ENCODE measurements at places on chromosomes 5 and 9.

- no peak for DNase-seq
These were observed 73.7 kb downstream of the TENT4A start for GRCh38 chr5:6786786-6787495.

GRCh38 chr9:93669116-93669957 is 93.0 kb downstream of the PHF2 start:
- DNase-seq: no peak

- no peak for DNase-seq
These were observed 72.0 kb downstream of the ANKRD33B start for GRCh38 chr5:10635867-10636350.

DNA sequence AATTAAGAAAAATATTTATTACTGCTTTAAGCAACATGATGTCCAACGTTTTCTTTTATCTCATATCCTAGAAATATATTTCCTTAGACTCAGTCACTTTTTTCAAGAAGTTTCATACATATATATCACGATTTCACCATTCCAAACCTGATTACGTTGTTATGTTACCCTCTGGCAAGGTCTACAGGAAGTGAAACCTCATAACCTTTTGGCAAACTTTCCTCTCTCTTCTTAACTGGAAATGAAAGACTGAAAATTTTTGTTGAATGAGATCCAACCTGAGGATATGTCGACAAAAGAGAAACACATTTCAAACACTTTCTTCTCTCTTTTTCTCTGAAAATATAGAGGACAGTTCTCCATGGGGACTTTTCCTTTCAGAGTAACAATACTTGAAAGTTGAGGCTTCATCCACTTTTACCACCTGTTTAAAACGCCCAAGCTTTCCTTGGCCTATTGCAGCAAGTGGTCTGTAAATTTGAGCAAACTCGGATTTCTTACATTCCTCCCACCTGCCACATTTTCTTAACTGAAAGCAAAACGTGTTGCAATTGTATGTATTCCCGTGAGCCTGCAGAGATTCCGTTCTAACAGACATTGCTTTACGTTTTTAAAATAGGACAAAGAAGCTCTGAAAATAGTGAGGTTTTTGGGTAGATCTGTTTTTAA is 298.1 kb downstream of the CETN3 start:
- no peak for DNase-seq

DNA sequence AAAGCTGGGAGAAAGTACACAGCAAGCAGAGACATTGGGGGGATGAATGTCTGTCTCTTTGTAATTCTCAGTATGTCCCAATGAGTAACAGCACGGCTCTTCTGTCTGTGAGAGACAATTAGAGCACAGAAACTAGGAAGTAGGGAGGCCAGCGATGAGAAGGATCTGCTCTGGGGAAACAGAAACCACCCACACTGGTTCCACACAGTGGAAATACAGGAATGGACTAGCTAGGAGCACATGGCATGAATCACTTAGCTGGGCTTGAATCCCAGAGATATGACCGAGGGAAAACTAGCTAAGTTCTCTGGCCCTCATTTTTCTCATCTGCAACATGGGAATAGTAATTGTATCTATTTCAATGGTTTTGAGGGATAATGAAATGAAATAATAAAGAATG is 895.9 kb downstream of the TLE4 start:
- DNase-seq: no peak

GRCh38 chr5:91110686-91111085 is 272.4 kb downstream of the ARRDC3 start:
- no peak for DNase-seq

DNA sequence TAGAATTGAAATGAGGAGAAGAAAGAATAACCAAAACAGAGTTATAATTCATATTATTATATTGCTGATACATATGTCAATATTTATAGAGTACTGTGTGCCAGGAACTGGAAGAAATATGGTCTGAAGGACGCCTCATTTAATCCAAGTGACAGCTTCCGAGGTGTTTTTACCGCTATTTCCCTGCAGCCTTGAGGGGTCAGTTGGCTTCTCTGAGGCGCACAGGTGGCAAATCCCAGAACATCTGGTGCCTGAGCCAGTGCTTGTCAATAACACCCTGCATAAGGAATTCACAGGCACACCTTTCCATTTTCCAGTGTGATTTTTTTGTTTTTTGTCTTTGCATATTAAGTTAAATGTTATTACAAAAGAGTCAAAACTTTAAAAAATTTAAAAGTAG is 43.3 kb upstream of the CTSL start:
- DNase-seq: no peak

DNA sequence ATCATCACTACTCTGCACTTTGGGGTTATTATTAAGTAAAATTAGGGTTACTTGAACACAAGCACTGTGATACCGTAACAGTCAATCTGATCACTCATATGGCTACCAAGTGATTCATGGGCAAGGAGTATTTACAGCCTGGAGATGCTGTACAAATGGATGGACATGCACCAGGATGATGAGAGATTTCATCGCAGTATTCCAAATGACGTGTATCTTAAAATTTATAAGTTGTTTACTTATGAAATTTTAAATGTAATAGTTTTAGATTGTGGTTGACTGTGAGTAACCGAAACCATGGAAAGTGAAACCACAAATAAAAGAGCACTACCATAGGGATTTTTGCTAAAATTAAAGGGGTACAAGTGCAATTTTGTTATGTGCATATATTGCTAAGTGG is 462.2 kb upstream of the PTGER4 start:
- DNase-seq: no peak

DNA sequence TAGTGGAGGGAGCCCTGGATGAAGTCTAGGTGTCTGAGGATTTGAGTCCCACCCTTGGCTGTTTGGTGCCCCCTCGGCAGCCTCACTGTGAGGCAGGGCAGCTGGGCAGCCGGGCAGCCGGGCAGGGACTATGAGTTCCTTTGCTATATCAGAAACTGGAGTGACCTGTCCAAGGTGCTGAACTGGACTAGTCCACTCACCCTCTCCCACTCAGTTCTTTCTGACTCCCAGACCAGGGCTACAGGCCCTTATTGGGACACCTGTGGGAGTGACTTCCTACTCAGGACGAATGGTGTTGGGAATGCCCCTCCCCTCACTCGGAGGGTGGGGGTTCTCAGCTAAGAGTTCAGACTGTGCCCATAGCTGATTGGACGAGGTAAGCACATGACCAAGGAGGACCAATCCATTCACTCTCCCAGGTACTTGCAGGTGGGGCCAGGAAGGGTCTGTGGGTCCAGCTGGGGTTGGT is 34.1 kb upstream of the RAPGEF1 start:
- no peak for DNase-seq

DNA sequence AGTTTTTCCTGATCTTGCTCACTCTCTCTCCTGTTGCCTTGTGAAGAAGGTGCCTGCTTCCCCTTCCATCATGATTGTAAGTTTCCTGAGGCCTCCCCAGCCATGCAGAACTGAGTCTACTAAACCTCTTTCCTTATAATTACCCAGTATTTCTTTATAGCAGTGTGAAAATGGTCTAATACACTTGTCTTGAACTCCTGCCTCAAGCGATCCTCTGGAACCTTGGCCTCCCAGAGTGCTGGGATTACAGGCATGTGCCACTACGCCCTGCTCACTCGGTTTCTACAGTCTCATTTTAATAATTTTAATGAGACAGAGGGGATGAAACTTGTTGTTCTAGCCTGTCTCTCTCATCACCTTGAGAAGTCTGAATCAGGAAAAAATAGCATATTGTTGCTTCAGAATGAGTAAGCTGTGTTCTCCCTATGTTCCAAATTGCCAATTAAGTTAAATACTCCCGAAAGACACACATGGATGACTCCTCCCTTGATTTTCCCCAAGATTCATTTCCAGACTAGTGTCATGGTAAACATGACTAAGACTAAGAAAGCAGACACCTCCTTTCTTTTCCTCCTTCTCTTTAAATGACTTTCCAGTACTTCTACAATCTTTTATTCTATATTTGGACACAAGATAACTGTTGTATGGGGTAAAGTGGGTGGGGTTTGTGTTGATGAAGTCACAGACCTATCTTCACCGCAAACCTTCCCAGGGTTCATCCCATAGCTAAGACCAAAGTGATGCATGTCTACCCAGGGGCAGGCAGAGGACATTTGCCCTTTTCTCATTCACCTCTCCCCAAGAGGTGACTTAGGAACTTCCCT is 7.8 kb upstream of the DNAJC18 start:
- no peak for DNase-seq

DNA sequence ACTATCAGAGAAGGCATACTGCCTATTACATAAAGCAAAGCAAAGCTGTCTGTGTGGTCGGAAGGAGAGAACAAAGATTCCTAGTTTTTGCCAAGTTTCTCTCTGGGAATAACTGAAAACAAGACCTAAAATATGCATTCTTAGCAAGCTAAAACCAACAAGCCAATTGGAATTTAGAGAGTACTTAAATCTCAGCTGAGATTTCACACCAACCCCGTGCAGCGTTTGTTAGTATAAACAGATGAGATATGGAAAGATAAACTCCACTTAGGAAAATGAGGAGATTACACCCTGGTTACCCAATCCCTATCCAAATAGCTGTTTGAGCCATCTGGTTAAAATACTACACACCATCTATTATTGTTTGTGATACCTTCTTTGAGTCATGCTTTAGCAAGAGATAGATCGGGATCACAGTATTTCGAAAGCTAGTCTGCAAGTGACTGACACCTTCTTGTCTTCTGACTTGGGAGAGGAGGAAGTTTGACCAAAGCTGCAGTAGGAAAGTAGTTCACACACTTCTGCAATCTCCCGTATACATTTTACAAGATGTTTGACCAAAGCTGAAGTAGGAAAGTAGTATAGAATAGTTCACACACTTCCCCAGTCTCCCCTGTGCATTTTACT is 18.2 kb downstream of the FAF2 start:
- DNase-seq: no peak

- no peak for DNase-seq
These were observed 39.9 kb downstream of the WDR36 start for GRCh38 chr5:111132076-111132475.

DNA sequence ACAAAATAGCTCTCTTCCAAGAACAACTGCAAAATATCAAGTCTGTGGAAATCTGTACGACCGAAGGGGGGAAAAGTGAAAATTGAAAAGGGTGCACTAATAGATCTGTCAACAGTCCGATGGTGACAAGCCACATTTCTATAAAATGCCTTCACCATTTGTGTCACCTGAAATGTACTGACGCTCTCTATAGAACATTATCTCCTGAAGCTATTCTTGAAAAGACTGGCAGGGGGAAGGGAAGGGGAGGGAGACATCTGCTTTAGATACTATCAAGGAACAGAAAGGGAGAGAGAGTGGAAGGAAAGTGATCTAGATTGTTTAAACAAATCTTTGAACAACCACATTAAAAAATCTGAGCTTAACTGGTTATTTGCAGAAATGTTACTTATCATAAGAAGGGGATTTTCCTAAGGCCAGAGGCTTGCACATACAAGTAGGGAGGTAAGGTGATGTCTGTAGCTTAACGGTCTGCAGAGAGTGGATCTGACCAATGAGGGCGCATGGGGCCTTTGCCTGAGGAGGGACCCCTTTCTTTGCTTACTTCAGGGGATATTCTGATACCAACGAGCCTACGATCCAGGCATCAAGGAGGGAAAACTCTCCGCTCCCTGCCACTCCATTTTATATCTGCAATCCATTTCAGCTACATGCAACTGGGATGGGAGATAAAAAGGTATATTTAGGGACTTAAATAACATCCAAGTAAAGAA is 92.1 kb downstream of the CRB2 start:
- DNase-seq: no peak

- no peak for DNase-seq
These were observed 139.3 kb upstream of the SLIT3 start for GRCh38 chr5:169440107-169440705.

DNA sequence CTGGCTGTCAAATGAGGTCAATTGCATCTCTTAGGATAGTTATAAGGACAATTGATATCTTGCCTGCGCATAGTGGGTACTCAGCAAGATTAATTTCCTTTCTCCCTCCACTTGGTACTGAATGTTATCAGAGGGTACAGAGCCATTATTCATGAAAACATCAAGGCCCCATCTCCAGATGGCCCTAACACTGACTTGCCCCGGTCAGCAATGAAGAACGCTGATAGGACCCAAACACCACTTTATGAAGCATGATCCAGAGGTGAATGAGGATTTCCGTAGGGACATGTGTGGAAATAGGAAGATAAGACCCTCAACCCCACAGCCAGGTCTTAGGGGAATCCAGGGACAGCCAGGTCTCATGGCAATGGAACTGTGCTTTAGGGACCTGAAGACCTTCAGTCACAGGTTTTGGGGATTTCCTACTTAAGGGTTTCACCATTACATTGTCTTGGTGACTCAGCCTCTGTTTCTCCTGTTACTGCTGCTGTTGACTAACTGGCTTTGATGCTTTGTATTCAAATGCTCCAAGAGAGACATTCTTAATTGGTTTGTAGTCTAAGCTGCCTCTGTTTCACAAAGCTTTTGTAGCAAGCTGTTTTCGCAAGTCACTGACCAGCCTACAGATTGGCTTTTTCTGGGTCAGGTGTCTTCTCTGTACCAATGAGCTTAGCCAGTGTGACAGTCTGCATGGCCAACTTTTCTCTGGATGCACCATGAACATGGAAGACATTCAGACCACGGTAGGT is 35.3 kb upstream of the IQGAP2 start:
- DNase-seq: no peak

- DNase-seq: no peak
These were observed 925.3 kb downstream of the TLE4 start for GRCh38 chr9:80496901-80497556.

DNA sequence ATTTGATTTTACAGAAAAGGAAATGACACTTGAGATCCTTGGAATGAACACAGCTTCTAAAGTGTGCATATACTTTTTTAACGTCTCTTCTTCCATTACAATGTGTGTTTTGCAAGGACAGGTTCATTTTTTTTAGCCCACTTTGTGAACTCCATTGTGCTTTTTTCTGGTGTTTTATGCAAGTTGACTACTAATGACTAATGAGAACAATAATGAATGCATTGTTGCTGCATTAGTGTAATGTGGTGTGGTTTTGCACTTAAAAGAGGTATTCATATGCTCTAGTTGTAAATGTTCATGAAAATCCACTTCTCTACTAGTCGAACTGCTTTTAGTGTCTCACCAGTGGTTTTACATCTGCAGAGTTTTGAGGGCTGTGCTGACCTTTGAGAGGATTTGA is 93.6 kb downstream of the UHRF2 start:
- no peak for DNase-seq

GRCh38 chr5:18202164-18202563 is 567.9 kb downstream of the TAF11L14 start:
- no peak for DNase-seq

DNA sequence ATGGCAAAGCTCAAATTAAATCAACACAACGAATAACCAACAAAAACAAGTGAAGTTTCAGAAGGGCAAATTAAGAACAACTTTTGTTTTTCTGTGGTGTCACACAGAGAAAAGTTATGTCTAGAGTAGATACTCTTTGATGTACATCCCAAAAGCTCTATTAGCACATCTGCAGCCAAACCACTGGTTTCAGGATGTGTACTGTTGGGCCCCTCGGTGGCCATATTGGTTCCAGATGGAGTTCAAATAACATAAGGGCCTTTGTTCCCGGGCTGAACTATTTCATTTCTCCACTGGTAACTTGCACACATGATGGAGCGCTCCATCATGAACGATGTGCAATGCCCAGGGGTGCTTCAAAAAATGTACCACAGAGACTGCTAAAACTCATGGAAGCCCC is 126.1 kb downstream of the SEMA5A start:
- DNase-seq: no peak

All from activated CD4-positive, CD25-positive, alpha-beta regulatory T cell treated with anti-CD3 and anti-CD28 coated beads, Interleukin-2, amount 50 U/mL, for 16 hours (primary cell).